GM23338 (cell line): ENCODE measurements at places on chromosomes 4 and X. TPM values are rescaled to one million over a fixed set of nuclear protein-coding genes. Genes with fewer than 3 reads are reported as not detected.
A peak's percentile ranks its signal among the peaks of the same experiment; 100 is the strongest.

The TCEANC gene
- polyA plus RNA-seq: 0.89 and 1.2 TPM in 2 replicates

DNA sequence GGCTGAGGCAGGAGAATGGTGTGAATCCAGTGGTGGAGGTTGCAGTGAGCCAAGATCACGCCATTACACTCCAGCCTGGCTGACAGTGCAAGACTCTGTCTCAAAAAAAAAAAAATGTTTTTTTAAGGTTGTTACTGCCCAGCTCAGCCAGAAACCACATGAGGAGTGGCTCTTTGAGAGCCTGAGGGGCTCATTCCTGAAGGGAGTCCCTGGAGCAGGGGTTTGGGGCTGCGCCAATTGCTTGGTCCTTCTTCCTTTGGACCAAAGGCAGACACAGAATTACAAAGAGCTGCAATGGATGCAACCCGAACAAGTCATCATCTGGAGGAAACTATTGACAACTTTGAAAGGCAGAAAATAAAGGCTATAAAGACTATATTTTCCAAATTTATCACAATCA is 60.6 kb upstream of the WWC2 start:
- no peak overlapping the region for H3K27ac ChIP-seq
- H3K4me3 ChIP-seq: no peak overlapping the region
- H3K4me1 ChIP-seq: peaks cover 5% of the 10 kb centered on the region; the same call in 1 of the 2 replicates
- no peaks in the 10 kb centered on the region for H3K36me3 ChIP-seq
- no peaks in the 10 kb centered on the region for H3K27me3 ChIP-seq

GRCh38 chrX:38636949-38637819 is 75.8 kb downstream of the TSPAN7 start:
- H3K27me3 ChIP-seq: no peaks in the 10 kb centered on the region
- no peak overlapping the region for H3K4me3 ChIP-seq
- no peak overlapping the region for H3K27ac ChIP-seq
- H3K4me1 ChIP-seq: no peaks in the 10 kb centered on the region
- DNase-seq: no peak

DNA sequence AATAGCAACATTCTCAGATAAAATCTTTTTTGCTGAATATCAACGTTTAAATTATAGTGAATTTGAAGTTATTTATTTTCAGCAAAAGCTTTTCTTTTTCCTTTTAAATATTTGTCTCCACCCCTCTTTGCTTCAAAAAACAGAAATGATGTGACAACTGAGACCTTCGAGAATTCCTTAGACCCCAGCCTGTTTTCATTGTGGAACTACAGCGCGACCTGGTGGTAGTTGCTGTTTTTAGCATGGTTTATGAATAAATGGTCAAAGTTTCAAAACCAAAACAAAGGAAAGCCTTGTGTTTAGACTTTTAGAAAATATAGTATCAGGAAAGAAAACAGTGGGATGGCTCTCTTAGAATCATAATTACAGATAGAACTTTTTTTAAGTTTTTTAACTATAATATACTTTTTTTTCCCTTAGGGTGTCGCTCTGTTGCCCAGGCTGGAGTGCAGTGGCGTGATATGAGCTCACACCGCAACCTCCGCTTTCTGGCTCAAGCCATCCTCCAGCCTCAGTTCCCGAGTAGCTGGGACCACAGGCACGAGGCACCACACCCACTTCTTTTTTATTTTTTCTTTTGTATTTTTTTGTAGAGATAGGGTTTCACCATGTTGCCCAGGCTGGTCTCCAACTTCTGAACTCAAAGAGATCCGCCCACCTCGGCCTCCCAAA is 26.8 kb upstream of the TMEM184C start:
- H3K27me3 ChIP-seq: no peaks in the 10 kb centered on the region
- H3K36me3 ChIP-seq: no peaks in the 10 kb centered on the region; the same call in 1 of the 2 replicates
- no peak overlapping the region for H3K27ac ChIP-seq
- peak; percentile 82 for DNase-seq

- no peak overlapping the region for H3K4me3 ChIP-seq
- H3K27me3 ChIP-seq: no peaks in the 10 kb centered on the region
- no peak overlapping the region for H3K27ac ChIP-seq
- H3K36me3 ChIP-seq: no peaks in the 10 kb centered on the region
- H3K4me1 ChIP-seq: no peaks in the 10 kb centered on the region
Measured at GRCh38 chr4:123462007-123462406, 65.4 kb downstream of the SPRY1 start.

DNA sequence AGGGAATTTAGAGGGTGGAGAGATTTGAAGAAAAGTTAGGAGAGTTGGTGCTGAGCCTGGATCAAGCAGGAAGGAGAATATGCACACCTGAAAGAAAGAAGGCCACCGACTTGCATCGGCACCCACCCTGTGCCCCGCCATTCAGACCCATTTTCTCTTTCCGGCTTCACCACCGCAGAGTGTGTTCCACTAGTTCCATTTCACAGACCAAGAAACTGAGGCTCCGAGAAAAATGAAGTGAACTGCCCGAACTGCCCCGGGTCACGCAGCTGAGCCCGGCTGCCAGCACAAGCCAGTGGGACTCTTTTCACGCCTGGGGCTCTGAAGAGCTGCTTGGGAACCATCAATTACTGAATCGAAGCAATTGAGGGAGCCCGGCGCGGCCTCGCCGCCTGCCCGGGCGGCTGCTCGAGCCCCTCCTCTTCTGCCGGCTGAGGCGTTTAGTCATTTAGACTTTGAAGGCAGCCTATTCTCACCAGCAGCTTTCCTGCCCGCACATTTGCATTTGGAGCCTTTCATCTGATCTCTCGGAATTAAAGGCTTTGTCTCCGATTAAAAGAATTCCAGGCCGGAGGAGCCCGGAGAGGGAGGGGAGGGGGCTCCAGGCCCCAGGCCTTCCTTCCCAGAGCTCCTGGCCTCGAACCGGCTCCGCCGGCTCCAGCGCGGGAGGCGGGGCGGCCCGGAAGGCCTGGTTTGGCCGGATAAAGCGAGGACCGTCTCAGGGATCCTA is 140.2 kb upstream of the PJA1 start:
- H3K4me3 ChIP-seq: peak overlapping the region; percentile 44; the same call in 1 of the 2 replicates
- peak; percentile 82 for DNase-seq
- peaks cover 13% of the 10 kb centered on the region; the same call in 1 of the 2 replicates for H3K4me1 ChIP-seq
- H3K27ac ChIP-seq: no peak overlapping the region
- H3K36me3 ChIP-seq: no peaks in the 10 kb centered on the region
- no peaks in the 10 kb centered on the region for H3K27me3 ChIP-seq

GRCh38 chr4:24229978-24230377 is 340.1 kb upstream of the PPARGC1A start:
- peaks cover 14% of the 10 kb centered on the region; the same call in 1 of the 2 replicates for H3K4me1 ChIP-seq
- DNase-seq: no peak
- no peaks in the 10 kb centered on the region for H3K27me3 ChIP-seq

The UNC5C gene
- polyA plus RNA-seq: 0.08 and 0.16 TPM in 2 replicates

DNA sequence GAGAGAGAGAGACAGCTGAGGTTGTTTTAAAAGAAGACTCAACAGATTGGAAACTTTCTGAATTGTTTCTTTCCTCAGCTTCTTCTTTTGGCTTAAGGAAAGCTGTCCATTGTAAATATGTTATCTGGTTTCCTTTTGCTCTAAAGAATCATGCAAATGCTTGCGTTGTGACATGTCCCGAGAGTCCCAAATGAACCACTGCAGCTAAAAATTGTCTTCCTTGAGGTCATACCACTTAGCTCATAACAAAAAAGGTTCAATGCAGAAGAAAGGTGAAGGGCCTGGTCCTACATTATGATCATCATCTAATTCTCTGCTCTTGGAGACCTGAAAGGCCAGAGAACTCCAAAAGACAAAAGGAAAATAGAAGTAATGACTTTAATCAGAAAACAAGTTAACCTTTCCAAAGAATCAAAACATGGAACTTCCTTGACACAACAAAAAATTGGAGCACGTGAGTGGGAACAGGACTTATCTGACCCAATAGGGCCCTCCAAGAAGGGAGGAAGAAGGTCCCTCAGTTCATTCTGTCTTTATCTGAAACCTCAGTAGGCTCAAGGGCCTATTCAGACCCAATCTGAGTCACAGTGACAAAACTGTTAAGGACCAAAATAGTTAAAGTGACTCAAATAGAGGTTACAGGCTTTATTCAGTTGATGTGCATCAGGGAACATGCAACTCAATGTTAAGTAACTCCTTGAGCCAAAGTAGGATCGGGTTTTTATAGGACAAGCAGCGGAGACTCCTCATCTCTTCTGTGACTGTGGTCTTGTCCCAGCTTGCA is 14.7 kb upstream of the VSIG1 start:
- H3K27ac ChIP-seq: no peak overlapping the region
- no peaks in the 10 kb centered on the region for H3K36me3 ChIP-seq
- H3K4me1 ChIP-seq: no peaks in the 10 kb centered on the region; the same call in 1 of the 2 replicates
- no peak for DNase-seq
- no peaks in the 10 kb centered on the region for H3K27me3 ChIP-seq
- no peak overlapping the region for H3K4me3 ChIP-seq

- H3K27ac ChIP-seq: no peak overlapping the region
- no peak overlapping the region for H3K4me3 ChIP-seq
- H3K4me1 ChIP-seq: no peaks in the 10 kb centered on the region
- DNase-seq: peak; percentile 3
Measured at GRCh38 chr4:124085561-124086180, 626.9 kb downstream of the ANKRD50 start.

DNA sequence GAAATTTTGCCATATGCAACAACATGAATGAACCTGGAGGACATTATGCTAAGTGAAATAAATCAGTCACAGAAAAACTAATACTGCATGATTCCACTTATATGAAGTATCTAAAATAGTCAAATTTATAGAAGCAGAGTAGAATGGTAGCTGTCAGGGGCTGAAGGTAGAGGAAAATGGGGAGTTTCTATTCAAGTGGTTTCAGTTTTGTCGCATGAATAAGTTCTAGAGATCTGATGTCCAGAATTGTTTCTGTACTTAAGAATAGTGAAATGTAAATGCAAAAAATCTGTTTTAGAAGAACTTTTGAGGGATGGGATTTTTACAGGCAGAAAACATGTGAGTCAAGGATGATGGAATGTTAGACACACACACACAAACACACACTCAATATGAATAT is 34.1 kb downstream of the SLITRK4 start:
- no peaks in the 10 kb centered on the region for H3K36me3 ChIP-seq
- no peak for DNase-seq
- H3K27me3 ChIP-seq: no peaks in the 10 kb centered on the region

DNA sequence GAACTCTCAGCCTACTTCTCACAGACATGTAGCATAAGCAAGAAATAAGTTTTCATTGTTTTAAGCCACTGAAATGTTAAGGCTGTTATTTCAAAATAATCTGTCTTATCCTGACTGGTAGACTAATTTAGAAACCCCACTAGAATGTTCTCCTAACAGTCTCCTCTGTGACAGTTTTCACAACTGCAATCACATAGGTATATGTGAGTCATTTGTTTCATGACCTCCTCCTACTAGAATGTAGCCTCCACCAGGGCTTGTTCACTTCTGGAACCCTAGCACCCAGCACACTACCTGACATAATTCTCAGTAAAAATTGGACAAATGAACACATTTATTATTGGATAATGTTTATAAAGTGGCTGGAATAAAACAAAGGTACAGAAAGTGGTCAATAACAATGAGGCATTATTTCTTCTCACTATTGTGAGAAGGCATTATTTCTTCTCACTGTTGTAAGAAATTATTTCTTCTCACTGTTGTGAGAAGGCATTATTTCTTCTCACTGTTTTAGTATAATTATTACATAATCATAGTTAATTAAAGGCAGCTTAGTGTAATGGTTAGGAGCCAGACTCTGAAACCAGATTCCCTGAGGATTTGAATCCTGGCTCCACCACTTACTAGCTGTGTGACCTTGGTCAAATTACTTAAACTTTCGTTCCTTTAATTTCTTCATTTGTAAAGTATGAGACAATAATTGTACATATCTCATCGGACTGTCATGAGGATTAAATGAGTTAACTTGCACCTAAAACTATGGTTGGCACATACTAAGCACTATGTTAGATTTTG is 251.5 kb downstream of the RASL11B start:
- H3K4me3 ChIP-seq: no peak overlapping the region
- H3K27ac ChIP-seq: no peak overlapping the region
- H3K36me3 ChIP-seq: no peaks in the 10 kb centered on the region
- DNase-seq: no peak
- H3K27me3 ChIP-seq: no peaks in the 10 kb centered on the region
- no peaks in the 10 kb centered on the region for H3K4me1 ChIP-seq

- H3K27me3 ChIP-seq: no peaks in the 10 kb centered on the region
- peaks cover 41% of the 10 kb centered on the region for H3K4me1 ChIP-seq
- H3K36me3 ChIP-seq: no peaks in the 10 kb centered on the region
- H3K4me3 ChIP-seq: no peak overlapping the region
- peak; percentile 88 for DNase-seq
Measured at GRCh38 chr4:125639182-125639621, 324.4 kb downstream of the FAT4 start.
